ENCODE measurements at places on chromosomes 12 and 14.

DNA sequence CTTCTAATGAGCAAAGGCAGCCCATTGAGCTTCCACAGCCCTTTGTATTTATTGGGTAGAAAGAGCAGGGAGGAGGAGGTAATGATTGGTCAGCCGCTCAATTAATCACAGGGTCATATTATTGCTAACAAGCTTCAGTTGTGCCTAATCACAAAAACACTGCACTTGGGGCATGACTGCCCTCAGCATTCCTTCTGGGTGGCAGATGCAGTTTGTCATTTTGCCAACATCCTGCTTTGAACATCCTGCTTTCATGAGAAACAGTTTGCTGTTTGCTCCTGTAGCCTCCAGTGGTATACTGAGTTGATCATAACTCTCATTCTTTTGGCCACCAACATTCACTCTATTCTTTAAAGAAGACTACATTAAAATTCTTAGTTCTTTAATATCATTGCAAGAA is 462.9 kb upstream of the MIS18BP1 start:
- no peak for DNase-seq

- peak; percentile 14 for DNase-seq
These were observed 244.1 kb downstream of the AEBP2 start for GRCh38 chr12:19683178-19683927.

GRCh38 chr12:103475073-103475472 is 20.7 kb downstream of the C12orf42 start:
- no peak for DNase-seq

GRCh38 chr14:73477618-73478266 is 13.0 kb upstream of the RIOX1 start:
- no peak for DNase-seq

GRCh38 chr14:31489691-31490090 is 1.9 kb upstream of the GPR33 start:
- DNase-seq, result no peak

GRCh38 chr12:68453876-68454275 is 121.7 kb upstream of the MDM1 start:
- no peak for DNase-seq

- no peak for DNase-seq
These were observed 158.0 kb upstream of the CAND1 start for GRCh38 chr12:67111182-67111581.

- DNase-seq, result peak; percentile 60
These were observed at the start of gene DNAAF2 for GRCh38 chr14:49634547-49635334. Gene DNAAF2, minus strand, starts transcription at chr14:49635244. Its CDS starts 95 bp downstream, at chr14:49635149.

DNA sequence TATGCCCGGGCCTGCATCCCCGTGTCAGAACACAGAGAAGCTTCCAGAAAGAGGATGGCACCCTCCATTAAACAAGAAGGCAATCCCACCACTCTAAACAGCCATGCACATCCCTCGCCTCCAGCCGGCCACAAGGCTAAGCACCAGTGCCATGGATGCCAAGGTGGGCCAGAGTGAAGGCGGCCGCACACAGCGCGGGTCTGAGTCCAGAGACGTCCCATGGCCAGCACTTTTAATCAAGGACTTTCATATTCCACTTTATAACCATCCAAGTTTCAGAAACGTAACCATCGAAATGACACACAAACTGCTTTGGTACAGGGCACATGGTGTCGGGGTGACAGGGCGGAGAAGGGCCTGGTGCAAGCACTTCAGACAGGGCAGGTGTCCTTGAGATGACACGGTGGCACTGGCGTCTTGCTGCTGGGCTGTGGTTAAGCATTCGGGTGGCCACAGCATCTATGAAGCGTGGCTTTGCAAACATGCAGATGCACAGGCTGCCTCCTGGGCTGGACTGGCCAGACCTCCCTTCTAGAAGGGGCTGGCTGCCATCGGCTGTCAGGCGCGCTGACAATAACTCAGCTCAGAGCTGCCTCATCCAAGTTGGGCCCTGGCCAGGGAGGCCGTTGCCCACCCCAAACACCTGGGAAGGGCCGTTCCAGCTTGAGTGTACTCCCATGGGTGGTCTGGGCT is 117.2 kb downstream of the RFLNA start:
- peak; percentile 61 for DNase-seq

DNA sequence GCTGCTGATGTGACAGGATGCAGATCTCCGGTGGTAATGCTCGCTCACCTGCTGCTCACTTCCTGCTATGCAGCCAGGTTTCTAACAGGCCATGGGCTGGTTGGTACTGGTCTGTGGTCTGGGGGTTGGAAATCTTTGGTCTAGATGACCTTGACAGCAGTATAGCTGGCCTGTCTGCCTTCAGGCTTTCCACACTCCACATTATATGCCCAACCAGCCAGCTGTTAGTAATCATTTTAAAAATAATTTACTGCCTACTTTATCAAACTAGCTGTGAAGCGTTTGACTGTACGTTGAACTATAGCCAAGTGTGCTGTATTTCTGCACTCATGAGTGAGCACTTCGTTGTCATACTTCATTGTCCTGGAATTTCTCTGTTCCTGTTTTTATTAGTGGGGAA is 424.0 kb upstream of the GARIN6 start:
- DNase-seq, result no peak

DNA sequence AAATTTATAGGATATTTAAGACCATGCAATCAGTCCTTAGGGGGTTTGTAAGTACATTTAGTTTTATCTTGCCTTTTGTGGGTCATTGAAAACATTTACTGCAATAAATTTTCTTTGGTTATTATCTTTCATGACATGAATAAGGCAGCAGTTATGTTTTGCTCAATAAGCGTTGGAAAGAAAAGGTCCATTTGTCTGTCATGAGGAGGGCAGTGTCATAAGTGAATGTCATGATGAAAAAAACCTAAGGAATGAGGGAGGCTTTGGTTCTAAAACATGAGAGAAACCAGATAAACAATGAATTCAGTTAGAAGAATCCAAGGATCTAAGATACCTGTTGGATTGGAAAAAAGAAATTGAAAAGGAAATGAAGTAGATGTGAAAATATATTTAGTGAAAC is 209.4 kb downstream of the NAV3 start:
- no peak for DNase-seq

GRCh38 chr14:35535483-35536112 is 1.6 kb downstream of the INSM2 start:
- DNase-seq, result no peak

- no peak for DNase-seq
These were observed 113.0 kb downstream of the UNC79 start for GRCh38 chr14:93543766-93544165.

GRCh38 chr12:89878950-89879349 is 170.3 kb upstream of the ATP2B1 start:
- no peak for DNase-seq

DNA sequence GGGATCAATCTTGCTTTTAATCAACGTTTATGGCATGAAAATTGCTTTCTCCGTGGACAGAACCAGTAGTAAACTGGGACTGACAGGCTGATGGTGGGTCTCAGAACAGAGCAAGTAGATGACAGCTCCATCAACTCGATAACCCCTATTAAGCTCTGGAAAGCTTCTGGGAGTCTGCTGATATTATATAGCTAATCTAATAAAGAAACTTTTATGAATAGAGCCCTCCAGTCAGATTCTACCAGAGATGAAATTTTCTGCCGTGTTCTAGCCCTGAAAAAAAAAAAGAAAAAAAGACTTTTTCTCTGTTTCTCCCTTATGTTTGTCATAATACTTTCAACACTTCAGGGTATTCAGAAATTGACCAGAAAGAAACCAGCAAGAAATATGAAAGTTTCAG is 171.6 kb downstream of the APAF1 start:
- DNase-seq, result no peak
